ENCODE measurements at places on chromosomes 5 and 9.

DNA sequence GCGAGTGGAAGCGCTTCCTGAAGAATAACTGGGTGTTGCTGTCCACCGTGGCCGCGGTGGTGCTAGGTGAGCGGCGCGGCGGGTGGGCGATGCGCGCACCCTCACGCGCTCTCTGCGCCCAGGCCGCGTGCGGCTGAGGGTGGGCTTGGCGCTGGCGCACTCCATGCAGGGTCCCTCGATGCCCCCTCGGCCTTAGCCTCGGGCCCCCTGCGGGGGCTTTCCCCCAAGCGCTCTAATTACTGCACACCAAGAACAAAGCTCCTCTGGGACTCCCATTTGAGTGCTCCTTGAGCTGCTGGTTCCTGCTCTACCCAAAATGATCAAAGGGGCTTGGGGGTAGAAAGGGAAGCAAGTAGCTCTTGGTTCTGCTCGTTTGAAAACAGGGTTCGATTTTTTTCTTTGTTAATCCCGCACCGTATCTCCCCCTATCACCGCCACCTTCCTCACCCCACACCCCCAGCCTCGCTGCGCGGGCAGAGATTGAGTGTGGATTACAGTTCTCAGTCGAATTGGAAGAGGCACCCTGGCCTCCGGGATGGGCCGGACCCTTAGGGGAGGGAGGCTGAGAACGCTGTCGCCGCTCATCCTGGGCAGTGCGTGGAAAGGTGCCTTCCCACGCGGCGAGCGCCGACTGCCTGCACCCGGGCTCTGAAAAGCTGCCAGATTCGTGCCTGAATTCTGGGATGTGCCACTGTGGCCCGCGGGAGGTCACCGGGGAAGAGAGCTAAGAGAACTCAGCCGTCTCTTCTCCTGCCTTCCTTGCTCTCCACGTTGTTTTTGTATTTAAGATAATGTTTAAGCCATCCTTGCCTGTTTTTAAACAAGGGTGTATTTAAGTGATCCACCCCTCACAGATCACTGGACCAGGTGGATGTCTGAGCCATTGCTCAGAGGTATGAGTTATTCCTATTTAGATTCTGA, 697 bp downstream of the SLC1A1 start:
- DNase-seq = no peak

DNA sequence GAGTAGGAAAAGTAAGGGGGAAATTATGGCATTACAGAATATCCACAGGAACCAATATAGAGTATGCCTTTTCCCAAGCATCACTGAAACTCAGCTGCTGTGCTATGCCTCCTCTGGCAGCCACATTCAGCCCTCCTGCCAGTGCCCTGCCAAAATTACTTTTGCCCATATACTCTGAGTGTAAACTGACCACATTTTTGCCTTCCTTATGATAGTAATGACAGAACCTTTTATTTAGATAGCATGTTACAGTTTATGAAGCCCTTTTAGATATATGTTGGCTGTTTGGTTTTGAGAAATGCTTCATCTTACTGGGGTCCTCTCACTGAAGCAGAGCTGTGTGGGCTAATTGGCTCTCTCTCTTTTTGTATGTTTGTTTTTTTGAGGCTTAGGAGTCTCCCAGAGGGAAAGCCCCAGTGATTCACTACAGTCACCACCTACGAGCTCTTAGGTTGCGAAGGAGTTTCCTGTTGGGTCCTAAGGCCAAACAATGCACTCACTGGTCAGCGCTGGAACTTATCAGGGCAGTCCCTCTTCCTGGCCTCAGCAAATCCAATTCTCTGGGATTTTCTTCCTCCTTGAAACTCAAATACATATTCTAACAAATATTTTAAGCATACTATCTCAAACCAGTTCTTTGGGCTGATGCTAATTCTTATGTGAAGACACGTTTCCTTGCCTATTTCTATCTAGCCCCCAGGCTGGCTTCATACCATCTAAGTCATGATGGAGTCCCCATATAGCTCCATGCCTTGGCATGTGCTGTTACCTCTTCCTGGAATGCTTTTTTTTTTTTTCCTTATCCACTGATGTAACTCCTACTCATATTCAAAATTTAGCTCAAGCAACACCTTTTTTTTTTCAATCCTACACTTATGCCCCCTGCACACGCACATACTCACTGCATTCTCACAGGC, 3.7 kb downstream of the PHF24 start:
- no peak for DNase-seq

DNA sequence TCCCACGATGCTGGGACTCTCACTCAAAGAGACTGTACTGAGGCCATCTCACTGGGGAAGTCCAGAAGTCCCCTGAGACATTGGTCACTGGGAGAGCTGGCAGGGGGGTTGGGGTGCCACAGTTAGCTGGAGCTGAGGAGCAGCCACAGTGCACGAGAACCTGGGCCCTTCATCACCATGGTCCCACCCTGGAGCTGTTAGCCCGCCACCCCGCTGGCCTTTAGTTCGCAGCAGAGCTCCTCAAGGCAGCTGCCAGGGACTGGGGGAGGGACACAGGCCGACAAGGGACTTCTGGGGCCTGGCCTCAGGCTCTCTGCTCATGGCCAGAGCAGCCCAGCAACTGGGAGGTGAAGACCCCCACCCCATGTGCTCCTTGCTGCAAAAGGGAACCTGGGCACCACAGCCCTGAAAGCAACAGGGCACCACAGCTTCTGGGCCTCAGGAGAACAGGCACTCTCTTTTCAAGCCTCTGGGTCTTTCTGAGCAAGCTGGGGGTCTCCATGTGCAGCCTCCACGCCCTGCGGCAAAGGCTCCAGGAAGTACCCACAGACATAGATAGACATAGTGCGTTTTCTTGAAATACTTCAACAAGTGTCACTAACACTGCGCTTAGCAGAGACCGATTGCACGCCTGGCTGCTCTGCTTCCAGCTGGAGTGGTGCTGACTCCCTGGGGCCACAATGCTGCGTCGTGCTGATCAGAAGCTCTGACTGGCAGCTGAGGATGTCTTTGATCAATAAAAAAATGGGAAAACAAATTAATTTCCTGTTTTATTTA, 46.0 kb downstream of the VAV2 start:
- DNase-seq = no peak

- no peak for DNase-seq
Measured at GRCh38 chr9:89351584-89352300, 33.4 kb downstream of the SECISBP2 start.
